ENCODE measurements at places on chromosomes 6 and 20. TPM values are rescaled to one million over a fixed set of nuclear protein-coding genes. Genes with fewer than 3 reads are reported as not detected.

Gene BPIFB1
- not detected for total RNA-seq

Gene UBR2
- 32.1 TPM for total RNA-seq

Gene GNMT
- total RNA-seq, result 0.94 TPM

Gene NEURL2
- total RNA-seq, result 2.0 TPM

Gene HLA-DPA1
- 30.4 TPM for total RNA-seq

Gene DEFB132
- total RNA-seq, result not detected

Gene TGM3
- total RNA-seq, result not detected

Gene HLA-DRB1
- 37.0 TPM for total RNA-seq

Gene RFX6
- not detected for total RNA-seq

Gene CDKN1A
- total RNA-seq, result 41.7 TPM

Gene ERVFRD-1
- total RNA-seq, result 0.08 TPM

Gene TPX2
- total RNA-seq, result 107 TPM
